Cerebellum (tissue), 4 donors: ENCODE measurements at places on chromosomes 7 and 10. TPM values are rescaled to one million over a fixed set of nuclear protein-coding genes. Genes with fewer than 3 reads are reported as not detected.

- DNase-seq: no peak
These were observed 15.0 kb downstream of the NOD1 start for GRCh38 chr7:30463405-30464145.

GRCh38 chr7:25611196-25611595 is 382.9 kb upstream of the NPVF start:
- DNase-seq: no peak

KCNMA1 gene
- total RNA-seq: 109 TPM

PTPRN2 gene
- 35.7 TPM for total RNA-seq

DNA sequence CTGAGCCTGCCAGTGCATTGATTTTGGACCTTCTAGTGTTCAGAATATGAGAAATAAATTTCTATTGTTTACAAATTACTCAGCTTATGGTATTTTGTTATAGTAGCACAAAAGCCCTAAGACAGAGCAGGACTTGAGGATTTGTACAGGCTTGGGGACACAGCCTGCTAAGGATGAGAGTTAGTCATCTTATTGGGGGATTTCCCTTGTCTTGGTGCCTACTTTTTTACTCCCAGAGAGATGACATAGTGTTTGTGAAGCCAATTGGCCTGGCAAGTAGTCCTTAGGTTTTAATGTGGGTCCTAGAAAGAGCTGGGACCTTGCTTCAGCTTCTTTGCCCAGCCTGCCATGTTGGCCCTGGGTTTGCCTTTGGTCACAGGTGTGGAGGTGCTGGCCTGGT is 364.0 kb downstream of the REEP3 start:
- DNase-seq: no peak

GRCh38 chr7:18900803-18901202 is 216.6 kb downstream of the TWIST1 start:
- no peak for DNase-seq

TUBB8 gene
- total RNA-seq: not detected

DNA sequence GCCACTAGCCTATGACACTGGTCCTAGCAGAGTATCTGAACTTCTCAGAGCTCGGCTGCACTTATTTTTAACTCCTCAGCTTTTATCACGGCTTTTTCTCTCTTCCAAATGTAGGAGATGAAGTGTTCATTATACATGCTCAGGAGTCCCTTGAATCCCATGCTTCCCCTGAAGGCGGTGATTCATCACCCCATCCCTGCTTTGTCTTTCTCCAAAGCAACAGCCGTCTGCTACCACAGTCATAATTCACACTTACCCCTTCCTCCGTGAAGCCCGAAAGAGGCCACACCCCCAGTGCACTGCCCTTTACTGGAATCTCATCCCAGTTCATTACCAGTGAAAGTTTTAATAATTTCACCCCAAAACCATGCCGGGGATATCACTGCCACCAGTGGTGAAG is 301.5 kb upstream of the SHH start:
- DNase-seq: no peak

PROSER2 gene
- 0.64 TPM for total RNA-seq

- DNase-seq: no peak
These were observed 70.7 kb upstream of the MKX start for GRCh38 chr10:27816320-27816719.

DNA sequence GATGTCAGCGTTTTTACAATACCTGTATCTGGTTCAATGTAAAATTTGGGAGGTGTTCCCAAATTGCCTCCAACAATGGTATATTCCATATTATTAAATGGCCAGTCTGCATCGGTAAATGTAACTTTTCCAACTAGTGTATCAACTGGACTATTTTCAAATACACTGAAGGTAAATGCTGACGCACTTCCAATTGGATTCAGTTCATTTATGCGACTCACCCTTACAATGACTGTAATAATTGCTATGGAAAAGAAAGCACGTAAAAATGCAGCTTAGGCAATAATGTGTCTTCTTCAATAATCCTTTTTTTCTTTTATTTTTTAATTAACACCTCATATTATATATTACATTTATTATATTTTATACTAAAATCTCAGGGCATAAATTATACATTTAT is 209.1 kb downstream of the HGF start:
- no peak for DNase-seq

CRYGN gene
- not detected for total RNA-seq

ARHGAP12 gene
- 78.3 TPM for total RNA-seq

GRCh38 chr7:20788420-20788990 is 1.8 kb upstream of the SP8 start:
- no peak for DNase-seq

SUN3 gene
- total RNA-seq: 0.36 TPM

GRCh38 chr7:126044662-126045061 is 1115.0 kb upstream of the POT1 start:
- no peak for DNase-seq

DNA sequence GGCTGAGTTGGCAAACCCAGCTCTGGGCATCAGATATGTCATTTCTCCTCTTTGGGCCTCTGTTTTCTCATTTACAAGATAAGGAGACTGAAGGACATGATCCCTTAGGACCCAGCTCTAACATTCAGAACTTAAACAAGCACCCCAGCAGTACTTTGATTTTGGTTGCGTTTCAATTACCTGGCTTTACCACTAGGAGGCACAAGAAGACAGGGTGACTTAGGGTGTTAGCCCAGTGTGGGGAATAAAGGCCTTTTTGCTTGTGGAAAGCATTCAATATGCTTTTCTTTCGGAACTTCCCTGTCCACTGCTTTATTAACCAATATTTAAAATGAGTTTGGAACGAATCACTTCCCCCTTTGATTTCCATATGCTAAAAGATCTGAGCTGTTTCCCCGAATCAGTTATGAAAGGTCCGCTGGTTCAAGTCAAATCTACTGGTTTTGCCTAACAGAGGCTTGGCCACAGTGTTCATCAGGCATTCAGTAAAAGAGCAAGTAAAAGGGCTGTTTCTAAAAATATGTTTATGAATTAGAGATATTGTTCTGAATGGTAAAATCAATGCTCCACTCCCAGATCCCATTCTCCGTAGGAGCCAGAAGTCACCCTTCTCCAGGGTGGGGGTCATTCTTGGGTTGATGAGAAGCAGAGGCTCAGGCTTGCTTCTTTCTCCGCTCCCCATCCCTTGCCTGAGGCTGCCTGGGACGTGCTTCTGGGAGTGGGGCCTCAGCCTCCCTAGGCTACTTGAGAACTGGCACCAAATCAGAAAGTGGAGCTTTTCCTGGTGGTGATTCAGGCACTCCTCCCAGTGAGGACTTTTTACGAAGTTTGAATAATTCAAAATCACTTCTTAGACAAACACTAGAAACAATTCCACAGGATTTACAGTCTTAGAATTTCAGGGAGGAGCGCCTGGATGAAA is 105.5 kb downstream of the MYOF start:
- DNase-seq: peak; percentile 66

GRCh38 chr10:119365773-119366599 is 158.6 kb downstream of the GRK5 start:
- no peak for DNase-seq
